Activated CD4-positive, alpha-beta T cell treated with anti-CD3 and anti-CD28 coated beads, Interleukin-2, amount 50 U/mL, for 1 hour (primary cell): ENCODE measurements at places on chromosomes 1 and 21.

DNA sequence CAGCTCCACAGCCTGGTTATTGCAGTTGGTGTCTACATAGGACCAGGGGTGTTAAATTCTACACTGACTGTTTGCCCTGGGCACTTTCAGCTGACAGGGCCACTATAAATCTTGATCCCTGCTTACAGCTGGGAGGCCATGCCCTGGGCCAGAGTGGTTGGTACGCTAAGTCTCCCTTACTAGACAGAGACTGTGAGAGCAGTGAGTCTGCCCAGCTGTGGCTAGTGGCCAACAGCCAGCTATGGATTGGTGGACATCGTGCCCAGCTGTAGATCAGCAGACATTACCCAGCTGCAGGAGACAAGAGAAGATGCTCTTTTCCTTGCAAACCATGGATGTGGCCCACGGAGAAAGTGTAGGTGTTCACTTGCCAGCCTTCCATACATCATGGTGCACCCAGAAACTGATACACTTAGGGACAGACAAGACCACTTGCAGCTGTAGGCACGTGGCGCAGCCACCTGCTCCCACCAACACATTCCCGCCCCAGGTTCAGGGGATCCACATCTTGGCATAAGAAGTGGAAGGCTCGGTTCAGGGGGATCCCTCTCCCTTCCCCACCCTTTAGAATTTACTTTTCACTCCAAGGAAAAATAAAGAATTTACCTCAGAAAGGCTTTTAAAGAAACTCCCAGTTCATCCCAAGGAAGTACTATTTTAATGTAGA is 16.4 kb upstream of the PAX7 start:
- DNase-seq, result no peak

- DNase-seq, result no peak
These were observed 47.4 kb downstream of the ACTN2 start for GRCh38 chr1:236733653-236734052.

GRCh38 chr1:167401260-167401873 is 117.0 kb downstream of the CD247 start:
- peak; percentile 40 for DNase-seq

- DNase-seq, result no peak
These were observed 6.0 kb upstream of the CD2 start for GRCh38 chr1:116748272-116748671.
